Left ventricle myocardium inferior (tissue), 1 donor: ENCODE measurements at places on chromosomes 2 and 18. TPM values are rescaled to one million over a fixed set of nuclear protein-coding genes. Genes with fewer than 3 reads are reported as not detected.

CCDC68 gene
- 5.1 TPM for total RNA-seq

DNA sequence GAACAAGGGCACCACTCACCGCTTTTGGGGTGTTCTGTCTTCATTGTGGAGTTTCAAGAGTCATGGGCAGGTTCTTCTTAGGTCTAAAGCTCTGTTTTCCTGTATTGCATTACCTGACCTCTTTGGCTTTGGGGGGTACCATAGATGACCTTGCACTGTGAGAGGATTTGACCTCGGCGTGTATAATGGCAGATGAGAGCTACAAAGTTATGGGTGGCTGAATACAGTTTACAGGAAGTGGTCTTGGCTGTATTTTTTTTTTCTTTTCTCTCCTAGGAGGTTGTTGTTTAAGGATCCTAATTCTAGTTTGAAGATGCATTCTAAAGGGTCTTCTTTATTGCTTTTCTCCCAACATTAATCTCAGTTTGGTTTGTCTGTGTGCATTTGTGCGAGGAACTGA, 11.5 kb downstream of the GAL3ST2 start:
- no peak overlapping the region for H3K27ac ChIP-seq
- H3K27me3 ChIP-seq = no peaks in the 10 kb centered on the region
- no peaks in the 10 kb centered on the region for H3K36me3 ChIP-seq

DNA sequence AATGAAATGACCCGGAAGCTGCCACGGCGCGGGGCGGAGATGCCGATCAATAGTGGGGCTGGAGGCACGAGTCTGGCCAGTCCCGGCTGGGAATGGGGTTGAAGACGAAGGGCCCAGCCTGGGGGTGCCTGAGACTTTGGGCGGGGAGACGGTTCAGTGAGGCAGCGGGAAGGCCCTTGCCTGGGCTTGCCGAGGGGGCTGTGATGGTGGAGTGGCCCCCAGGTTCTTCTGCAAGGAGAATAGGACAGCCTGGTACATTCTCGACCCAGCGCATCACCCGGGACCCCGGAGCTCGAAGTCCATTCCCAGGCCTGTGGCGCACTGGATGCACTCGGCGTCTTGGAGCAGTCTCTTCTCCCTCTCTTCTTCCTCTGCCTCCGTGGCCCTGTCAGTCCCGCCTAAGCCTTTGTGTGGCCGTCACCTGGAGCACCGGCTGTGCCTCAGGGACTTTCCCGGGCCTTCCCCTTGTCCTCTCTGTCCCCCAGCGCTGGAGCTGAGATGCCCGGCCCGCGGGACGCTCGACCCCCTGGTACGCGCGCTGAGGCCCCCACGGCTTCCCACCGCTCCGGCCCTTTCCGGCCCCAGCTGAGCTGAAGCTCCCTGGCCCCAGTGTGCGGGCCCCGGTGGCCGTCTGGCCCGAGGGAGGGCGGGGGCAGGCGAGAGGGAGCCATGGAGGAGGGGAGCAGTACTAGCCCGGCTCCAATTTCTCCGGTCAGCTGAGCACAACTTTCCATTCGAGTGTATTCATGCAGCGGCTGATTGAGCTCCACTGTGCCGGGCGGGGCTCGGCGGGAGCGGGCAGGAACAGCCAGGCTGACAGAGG, 8.0 kb downstream of the SIX3 start:
- no peak for DNase-seq
- H3K36me3 ChIP-seq = no peaks in the 10 kb centered on the region
- peaks cover 35% of the 10 kb centered on the region for H3K4me1 ChIP-seq
- H3K27me3 ChIP-seq = peaks cover 98% of the 10 kb centered on the region

- H3K4me3 ChIP-seq = no peak overlapping the region
- no peaks in the 10 kb centered on the region for H3K36me3 ChIP-seq
- peaks cover 23% of the 10 kb centered on the region for H3K27me3 ChIP-seq
- no peak overlapping the region for H3K27ac ChIP-seq
- no peaks in the 10 kb centered on the region for H3K4me1 ChIP-seq
Observed at GRCh38 chr2:191573216-191573615, 104.7 kb upstream of the NABP1 start.

DNA sequence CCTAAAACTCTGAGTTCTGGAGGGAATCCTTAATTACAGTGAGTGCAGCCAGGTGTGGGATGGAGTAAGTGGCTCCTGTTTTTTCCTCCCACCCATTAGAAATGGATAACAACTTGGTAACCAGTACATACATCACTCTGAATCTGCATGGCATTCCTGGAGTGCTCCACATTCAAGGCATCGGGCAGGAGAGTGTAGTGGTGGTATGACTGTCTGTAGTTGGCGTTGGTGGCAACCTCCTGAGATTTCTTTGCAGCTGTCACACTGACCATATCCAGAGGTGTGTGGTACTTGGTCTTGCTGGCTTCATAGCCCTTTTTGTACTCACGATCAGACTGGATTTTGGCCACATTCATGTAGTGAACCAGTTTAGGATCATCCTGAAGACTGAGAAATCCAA, 68.3 kb downstream of the NEB start:
- H3K36me3 ChIP-seq = no peaks in the 10 kb centered on the region
- no peak overlapping the region for H3K27ac ChIP-seq
- H3K27me3 ChIP-seq = no peaks in the 10 kb centered on the region
- H3K4me3 ChIP-seq = no peak overlapping the region
- H3K4me1 ChIP-seq = peaks cover 11% of the 10 kb centered on the region

DNA sequence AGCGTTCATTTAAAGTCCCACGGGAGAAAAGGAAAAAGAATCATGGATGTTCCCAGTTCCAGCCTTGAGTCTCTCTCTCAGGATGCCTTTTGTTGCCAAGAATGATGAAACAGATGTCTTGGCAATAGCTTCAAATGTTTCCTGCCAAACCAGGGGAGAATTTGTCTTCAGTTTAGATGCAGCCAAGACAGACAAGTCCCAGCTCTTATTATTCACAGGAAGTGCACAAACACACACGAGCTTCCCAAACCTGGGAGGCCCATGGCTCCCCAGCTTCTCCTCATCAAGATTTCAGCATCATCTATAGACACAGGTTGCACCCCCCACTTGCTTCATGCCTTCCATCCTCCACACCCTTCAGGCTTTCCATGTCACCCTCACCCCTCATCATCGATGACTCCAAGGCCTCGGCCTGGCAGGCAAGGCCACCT, 45.9 kb downstream of the HS1BP3 start:
- no peaks in the 10 kb centered on the region for H3K36me3 ChIP-seq
- H3K4me3 ChIP-seq = no peak overlapping the region
- H3K27ac ChIP-seq = peak overlapping the region; percentile 83
- peaks cover 60% of the 10 kb centered on the region for H3K4me1 ChIP-seq
- H3K27me3 ChIP-seq = no peaks in the 10 kb centered on the region

DNA sequence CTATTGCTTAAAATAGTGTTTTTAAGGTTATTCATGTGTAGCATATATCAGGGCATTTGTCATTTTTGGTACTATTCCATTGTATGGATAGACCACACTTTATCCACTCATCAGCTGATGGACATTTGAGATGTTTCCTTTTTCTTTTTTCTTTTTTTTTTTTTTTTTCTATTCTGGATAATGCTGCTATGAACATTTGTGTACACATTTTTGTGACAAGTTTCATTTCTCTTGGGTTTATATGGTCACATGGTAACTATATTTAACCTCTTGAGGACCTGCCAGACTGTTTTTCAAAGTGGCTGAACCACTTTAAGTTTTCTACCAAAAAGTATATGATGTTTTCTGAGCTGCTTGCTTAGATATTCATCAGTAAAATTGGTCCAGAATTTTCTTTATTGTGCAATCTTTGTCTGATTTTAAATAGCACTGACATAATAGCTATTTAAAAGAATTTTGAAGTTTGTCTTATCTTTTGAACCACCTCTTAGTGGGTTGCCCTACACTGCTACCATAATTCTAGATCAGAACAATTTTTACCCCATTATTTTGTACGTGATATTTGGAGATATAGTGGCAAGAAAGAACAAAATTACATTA, 219.4 kb upstream of the SIX3 start:
- H3K27ac ChIP-seq = no peak overlapping the region
- no peak overlapping the region for H3K4me3 ChIP-seq
- no peak for DNase-seq
- no peaks in the 10 kb centered on the region for H3K4me1 ChIP-seq
- no peaks in the 10 kb centered on the region for H3K27me3 ChIP-seq
